Kidney epithelial cell (primary cell): ENCODE measurements at places on chromosomes 16 and 17. TPM values are rescaled to one million over a fixed set of nuclear protein-coding genes. Genes with fewer than 3 reads are reported as not detected.

Gene KRT15
- 1.3 and 1.6 TPM in 2 replicates for total RNA-seq

Gene CACNG5
- total RNA-seq = not detected in 2 replicates

Gene CDH13
- 32.8 and 39.3 TPM in 2 replicates for total RNA-seq

DNA sequence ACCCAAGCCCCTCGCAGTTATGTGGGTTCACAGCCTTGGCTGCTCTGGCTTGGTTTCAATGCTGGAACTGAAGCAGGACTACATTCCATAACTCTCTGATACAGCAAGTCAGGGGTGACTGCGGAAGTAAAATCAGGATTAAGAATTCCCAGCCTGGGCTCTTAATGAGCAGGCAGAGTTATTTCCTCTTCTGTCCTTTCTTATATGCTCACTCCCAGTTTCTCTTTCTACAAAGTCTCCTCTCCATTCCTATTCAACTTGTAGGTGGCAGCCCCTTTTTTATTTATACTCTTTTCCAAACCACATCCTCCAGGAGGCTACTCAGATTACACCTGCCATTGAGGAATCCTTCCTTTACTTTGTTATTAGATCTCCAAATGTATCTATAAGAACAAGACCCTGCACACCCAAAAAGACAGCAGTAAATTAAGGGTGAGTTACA lies 40.3 kb downstream of the HOXB1 start:
- no peak for DNase-seq

- no peak for DNase-seq
Observed at GRCh38 chr17:47987240-47987835, 16.4 kb downstream of the CDK5RAP3 start.

DNA sequence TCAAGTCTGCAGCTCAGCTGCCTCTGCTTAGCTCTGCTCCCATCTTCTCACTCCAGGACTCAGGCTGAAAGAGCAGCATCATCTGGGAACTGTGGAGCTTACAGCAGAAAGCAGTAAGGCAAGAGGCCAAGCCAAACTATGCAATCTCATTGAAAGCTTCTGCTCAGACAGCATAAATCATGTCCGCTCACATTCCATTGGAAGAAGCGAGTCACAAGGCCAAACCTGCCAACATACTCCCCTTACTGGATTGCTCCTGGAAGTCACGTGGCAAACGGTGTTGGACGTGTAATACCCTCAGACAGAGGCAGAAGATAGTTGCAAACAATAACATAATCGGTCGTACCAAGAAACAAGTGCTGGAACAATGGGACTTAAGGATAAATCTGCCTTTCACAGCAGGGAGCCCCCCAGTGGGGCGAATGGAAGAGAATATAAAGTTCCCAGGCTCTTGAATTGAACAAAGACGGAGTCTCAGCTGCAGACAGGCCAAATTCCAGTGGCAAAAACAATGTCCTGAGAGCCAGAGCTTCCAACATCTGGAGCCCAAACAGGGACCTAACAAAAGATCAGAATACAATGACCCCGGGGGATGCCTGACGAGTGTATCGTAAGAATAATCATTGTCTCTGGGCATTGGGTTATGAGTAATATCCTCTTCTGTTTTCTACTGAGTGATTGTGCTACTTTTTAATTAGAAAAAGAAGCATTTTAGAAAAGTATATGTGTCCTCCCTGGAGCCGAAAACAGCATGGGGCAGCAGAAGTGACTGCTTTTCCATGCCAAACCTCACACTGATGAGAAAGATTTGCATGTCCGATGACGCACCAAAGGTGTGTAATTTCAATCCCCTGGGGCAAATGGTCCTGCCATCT lies 68.4 kb downstream of the CMC2 start:
- DNase-seq = peak; percentile 28

- DNase-seq = no peak
Observed at GRCh38 chr16:74999609-75000480, 1.0 kb downstream of the ZNRF1 start.

DNA sequence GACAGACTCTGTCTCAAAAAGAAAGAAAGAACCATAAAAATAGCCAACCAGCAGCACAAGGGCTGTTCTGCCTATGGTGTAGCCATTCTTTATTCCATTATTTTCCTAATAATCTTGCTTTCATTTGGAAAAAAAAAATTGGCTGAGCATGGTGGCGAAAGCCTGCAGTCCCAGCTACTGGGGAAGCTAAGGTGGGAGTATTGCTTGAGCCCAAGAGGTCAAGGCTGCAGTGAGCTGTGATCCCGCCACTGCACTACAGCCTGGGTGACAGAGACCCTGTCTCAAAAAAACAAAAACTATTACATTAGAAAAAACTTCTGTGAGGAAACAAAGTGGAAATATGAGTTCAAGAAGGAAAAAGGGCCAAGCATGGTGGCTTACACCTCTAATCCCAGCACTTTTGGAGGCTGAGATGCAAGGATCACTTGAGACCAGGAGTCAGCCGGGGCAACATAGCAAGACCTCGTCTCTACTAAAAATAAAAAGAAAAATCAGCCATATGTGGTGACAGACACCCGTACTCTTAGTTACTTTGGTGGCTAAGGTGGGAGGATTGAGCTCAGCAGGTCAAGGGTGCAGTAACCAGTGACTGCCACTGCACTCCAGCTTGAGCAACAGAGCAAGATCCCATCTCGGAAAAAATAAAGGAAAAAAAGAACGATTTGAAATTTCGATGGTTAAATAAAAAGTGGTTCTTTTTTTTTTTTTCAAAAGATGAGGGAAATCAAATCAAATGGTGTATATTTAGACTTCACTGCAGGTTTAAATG lies 2.5 kb downstream of the DCAKD start:
- DNase-seq = no peak

GRCh38 chr17:39014044-39014794 lies 47.0 kb upstream of the FBXO47 start:
- DNase-seq = no peak
